HuH-7.5 (cell line): ENCODE measurements at places on chromosomes 4 and X.

DNA sequence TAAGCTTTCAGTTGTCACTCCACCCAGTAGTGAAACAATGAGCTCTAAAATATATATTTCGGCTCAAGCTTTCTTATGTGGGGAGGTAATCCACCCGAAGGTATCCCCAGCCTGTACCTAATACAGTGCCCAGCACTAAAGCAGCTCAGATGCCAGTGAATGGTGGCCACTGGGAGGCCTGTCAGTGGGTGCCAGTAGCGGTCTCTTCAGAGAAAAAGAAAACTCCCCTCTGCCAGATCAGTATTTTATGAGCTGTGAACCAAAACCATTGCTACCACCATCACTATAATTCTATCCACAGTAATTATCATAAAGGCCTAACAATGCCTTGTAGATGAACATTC lies 835 bp upstream of the NFKB1 start:
- no peak for DNase-seq

DNA sequence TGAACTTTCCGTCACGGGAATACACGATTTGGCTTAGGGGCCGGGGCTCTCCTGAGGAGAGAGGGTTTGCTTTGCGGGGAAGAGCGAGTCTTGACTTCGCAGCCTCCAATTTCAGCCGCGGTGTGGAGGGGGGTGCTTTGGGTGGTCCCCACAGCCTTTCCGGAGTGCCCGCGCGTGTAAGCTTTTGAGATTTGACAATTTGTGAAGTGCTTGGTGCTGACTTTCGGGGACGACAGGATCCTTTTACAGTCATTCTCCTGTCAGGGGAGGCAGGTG lies 355 bp downstream of the SCML1 start:
- DNase-seq = no peak

DNA sequence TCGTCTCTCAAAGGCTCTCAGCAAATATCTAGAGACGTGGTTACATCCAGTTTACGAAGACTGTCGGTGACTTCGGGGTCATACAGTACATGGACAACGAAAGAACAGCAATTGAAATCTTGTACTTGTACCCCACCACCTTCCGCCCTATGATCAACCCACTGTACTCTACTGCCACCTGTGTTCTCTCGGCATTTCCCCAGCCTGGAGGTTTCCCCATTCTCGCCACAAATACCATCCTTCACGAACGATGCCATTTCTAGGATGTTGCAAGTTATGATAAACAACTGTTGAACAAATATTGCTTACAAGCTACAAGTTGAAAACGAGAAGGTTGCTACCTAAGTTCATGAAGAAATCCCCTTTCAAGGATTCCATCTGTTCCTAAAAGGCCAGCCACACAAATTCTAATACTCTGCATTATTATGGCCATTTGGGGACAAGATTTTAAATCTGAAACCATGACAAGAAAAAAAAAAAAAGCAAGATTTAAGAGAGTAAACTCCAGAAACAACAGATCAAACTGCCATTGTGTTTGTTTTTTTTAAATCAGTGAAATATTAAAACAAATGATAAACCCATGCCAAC lies 1.6 kb downstream of the APBB2 start:
- peak; percentile 64 for DNase-seq

GRCh38 chr4:142544039-142544438 lies 302.1 kb downstream of the INPP4B start:
- no peak for DNase-seq

- DNase-seq = peak; percentile 44
Measured at GRCh38 chr4:123564758-123565346, 168.3 kb downstream of the SPRY1 start.

DNA sequence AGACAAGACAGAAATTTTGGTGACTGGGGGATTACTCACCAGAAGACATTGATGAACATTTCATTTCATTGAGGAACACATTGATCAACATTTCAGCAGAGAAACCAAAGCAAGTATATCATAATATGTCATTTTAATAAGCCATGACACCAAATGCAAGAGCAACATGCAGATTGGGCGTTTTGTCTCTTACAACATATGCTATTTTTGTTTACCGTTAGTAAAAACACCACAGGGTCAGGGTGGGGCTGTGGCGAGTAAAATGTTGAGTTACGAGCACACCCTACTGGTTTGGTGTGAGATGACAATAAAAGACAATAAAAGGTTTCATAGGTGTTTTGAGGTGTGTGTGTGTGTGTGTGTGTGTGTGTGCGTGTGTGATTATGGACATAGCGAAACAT lies 294.5 kb downstream of the PDGFC start:
- no peak for DNase-seq

DNA sequence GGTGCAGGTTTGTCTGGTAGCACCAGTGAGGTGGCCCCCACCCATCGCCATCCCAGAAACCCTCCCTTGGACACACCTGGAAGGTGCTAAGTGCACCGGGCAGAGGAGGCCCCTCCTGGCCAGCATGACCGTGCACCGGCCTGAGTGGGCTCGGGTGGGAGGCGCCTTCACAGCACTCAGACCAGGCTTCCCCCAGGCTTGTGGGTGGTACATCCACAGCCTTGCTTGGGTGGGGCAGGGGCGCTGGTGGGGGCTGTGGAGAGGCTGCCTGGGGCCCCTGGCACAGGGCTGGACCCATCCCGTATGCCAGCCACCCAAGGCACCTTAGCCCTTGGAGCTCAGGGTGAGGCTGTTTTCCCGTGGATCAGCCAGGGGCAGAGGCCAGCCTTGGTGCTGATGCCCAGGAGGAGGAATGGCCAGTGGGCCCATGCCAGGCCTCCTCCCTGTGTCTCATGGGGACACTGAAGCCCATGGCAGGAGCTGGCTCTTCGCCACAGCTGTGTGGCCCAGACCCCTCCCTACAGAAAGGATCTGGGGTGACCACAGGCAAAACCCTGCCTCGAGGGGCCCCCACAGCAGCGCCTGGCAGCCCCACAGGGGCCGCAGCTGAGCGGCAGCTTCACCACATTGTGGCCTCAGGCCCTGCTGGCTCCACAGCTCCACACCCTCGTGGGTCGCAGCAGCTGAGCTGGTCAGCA lies 21.4 kb downstream of the NKX1-1 start:
- no peak for DNase-seq

DNA sequence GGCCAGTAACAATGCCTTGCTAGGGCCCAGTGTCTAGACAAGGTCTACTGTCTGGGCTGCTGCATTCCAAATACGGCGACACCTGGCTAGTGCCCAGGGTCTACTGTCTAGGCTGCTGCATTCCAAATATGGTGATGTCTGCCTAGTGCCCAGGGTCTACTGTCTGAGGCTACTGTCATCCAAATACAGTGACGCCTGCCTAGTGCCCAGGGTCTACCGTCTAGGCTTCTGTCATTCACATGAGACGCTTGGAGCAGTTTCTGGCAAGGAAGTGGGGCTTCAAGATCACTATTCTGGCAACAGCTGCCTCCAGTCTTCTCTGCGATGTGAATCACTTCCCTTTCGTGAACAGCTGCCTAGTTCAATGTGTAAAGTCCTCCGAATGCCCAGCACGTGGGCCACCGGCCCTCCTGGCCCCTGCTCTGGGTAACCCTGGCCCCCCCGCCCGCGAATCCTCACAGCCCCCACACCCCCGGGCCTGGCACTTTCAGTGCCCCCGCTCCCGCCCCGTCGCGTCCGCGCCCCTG lies 12.7 kb downstream of the ACOX3 start:
- DNase-seq = peak; percentile 51

GRCh38 chr4:106286611-106287010 lies 29.4 kb downstream of the TBCK start:
- no peak for DNase-seq

GRCh38 chr4:118772081-118772766 lies 63.7 kb downstream of the SEC24D start:
- no peak for DNase-seq

- DNase-seq = no peak
Measured at GRCh38 chr4:105014234-105014633, 132.4 kb upstream of the TET2 start.

- no peak for DNase-seq
Measured at GRCh38 chr4:113781439-113782040, 20.0 kb upstream of the CAMK2D start.

DNA sequence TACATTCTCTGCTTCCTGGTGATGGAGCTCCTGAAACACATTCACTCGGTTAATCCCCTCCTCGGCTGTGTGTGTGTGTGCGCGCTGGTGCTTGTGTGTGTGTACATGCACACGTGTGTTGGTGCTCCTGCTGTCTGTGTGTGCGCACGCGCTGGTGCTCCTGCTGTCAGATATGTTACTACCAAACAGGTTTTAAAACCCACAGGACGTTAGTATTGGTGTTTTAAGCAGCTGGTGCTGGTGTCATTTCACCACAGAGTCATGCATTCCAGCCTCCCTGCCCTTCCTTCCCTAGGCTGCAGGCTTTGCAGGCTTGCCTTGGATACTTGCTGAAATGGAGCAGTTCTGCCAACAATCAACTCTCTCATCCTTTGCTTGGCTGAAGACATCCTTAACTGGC lies 48.1 kb upstream of the CPLX1 start:
- no peak for DNase-seq

DNA sequence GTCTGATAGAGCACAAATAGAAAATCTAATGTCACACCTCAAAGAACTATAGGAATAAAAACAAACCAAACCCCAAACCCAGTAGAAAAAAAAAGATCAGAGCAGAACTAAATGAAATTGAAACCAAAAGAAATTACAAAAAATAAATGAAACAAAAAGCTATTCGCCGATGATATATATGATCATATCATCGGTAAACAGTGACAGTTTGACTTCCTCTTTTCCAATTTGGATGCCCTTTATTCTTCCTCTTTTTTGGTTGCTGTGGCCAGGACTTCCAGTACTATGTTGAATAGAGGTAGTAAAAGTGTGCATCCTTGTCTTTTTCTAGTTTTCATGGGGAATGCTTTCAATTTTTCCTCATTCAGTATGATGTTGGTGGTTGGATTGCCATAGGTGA lies 215.3 kb upstream of the AR start:
- DNase-seq = no peak

DNA sequence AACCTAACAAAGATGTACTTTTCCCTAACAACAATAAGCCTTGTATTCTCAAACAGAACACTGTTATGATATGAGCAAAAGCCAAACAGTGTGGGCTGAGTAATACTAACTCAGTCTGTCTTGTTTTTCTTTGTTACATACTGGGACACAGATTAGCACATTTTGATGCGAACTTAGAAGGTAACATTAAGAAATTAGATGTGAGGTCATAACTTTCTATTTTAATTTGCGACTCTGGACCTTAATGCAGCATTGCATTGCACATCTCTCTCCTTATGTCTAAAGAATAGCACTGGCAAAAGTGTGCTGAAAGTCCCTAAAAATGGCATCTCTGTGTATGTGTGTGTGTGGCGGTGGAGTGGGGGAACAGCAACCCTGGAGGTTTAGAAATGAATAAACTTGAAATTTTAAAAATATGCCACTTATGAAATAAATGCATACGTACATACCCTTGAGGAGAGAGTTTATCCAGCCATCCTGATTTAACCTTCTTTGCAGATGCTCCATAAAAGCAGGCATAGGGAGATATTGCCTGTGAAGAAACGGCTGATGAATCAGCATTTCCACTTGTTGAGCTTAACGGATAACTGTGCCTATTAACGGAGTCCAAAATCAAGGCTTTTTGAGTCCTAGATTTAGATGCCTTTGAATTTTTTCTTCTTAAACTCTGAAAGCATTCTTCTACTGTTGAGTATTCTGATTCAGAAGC lies 34.2 kb downstream of the ARAP2 start:
- DNase-seq = no peak

DNA sequence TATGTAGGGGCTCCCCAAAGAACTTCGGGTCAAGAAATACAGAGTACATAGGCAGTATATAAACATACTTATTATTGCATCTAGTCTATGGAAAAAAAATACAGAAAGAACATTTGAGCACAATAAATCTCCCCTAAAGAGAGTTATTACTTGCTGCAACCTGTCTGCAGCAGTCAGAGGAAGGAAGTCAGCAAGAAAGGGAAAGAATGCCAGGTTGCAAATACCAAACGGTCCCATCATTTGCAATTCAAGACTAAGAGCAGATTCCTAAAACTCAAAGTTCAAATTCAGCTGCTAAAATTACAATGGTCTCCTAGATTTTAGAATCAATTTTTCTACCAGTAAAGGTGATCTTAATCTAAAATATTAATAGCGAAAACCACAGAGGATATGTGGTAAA lies 236.2 kb upstream of the NUDT6 start:
- no peak for DNase-seq

GRCh38 chr4:37995299-37995821 lies 35.2 kb downstream of the PTTG2 start:
- DNase-seq = no peak

GRCh38 chrX:47030339-47030738 lies 47.9 kb upstream of the RGN start:
- DNase-seq = no peak

DNA sequence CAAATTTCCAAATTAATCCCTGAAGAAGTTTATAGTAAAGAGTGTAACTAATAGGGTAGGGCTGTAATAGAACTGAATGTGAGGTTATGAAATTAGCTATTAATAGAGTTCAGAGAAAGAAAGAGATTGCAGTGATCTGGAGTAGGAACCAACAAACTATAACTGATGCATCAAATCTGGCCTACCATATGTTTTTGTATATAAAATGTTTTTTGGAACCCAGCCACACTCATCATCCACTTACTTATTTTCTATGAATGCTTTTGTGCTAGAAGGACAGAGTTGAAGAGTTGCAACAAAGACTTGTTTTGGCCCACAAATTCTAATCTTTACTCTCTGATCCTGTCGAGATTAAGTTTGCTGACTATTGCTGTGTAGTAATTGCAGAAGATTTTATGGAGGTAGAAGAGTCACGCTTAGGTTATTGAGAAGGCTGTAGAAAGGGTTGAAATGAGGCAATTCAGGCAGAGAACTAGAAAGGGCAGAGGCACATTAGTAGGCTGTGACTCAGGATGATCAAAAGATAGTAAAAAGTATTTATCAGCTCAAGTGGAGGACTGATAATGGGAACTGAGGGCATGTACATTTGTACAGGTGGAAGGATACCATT lies 298.7 kb upstream of the EMCN start:
- DNase-seq = no peak

- DNase-seq = no peak
Measured at GRCh38 chr4:124903995-124904722, 191.6 kb upstream of the ANKRD50 start.
